Germinal center (tissue), 1 donor: ENCODE measurements at places on chromosomes 1 and 21.

DNA sequence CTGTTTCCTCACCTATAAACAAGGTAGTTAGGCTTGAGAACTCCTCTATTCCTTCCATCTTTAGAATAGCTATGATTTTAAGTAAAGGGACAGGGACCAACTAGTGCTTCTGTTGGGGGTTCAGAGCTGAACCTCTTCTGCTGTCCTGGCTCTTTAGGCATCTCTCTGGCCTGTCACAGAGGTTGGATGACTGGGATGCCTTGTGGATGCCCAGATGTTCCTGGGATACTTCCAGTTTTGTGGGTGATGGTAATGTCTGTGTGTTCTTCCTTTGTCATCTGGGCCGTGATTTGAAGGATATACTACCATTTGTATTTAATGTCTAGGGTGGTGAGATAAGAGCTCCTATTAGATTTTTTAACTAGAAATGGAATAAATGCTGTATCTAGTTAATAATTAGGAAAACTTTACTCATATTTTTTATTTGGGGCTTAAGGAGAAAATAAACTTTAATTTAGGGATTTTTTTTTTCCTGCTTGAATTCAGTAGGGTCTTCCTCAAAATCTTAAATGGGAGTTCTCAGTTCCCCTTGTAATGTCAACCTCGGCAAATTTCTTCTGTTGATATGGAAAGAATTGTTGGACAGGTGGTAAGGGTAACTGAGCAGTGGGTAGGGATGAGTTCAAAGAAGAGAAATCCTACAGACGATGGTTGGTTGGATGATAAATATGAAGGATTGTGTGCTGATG, 47.2 kb downstream of the LAMC1 start:
- DNase-seq, result no peak

DNA sequence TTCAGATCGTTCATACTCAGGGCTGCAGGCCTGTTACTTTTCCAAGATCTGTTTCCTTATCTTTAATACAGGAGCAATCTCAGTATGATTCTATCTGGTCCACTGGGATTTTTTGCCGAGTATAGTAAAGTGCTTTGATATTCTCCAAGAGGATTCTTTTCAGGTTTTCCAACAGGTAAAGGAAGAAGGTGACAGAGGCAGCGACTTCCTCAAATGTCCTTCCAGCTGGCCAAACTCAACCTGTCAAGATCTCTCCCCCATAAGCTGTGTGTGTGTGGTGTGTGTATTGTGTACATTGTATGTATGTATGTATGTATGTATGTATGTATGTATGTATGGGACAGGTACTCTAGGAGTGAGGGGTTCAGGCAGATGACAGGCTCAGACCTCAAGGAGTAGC, 1.1 kb downstream of the AKR1A1 start:
- no peak for DNase-seq

DNA sequence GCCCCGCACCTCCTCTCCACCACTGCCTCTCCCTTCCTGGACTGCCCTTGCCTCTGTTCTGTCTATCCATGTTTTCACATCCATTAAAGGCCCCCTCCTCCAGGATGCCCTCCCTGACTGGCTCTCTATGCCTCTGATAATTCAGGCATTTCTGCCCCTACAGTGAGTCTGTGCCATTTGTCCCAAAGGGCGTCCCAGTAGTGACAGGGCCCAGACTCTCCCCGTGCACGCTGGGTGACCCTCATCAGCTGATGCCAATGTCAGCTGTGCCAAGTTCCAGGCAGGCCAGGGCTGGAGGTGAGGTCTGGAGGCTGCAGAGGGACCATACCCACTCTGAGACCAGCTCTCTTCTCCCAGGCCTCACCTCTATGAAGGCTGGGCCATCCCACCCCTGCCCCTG, 3.2 kb upstream of the PLEKHG5 start:
- DNase-seq, result no peak

DNA sequence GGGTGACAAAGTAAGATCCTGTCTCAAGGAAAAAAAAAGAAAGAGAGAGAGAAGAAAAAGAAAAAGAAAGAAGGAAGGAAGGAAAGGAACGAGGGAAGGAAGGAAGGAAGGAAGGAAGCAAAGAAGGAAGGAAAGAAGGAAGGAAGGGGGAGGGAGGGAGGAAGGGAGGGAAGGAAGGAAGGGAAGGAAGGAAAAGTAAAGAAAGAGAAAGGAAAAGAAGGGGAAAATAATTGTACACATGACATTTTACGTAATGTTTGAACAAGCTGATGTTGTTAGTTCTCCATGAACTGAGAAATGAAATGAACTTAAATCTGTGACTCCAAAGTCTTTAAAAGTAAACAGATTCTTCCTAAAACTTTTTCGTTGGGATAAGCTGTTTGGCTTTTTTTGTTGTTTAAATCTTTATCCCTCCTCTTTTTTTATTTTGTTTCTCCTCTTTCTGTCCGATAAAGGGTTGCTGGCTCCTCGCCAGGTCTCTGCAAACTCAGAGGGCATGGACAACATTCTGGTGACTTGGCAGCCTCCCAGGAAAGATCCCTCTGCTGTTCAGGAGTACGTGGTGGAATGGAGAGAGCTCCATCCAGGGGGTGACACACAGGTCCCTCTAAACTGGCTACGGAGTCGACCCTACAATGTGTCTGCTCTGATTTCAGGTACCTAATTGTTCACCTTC, 59.8 kb downstream of the IL12RB2 start:
- no peak for DNase-seq

DNA sequence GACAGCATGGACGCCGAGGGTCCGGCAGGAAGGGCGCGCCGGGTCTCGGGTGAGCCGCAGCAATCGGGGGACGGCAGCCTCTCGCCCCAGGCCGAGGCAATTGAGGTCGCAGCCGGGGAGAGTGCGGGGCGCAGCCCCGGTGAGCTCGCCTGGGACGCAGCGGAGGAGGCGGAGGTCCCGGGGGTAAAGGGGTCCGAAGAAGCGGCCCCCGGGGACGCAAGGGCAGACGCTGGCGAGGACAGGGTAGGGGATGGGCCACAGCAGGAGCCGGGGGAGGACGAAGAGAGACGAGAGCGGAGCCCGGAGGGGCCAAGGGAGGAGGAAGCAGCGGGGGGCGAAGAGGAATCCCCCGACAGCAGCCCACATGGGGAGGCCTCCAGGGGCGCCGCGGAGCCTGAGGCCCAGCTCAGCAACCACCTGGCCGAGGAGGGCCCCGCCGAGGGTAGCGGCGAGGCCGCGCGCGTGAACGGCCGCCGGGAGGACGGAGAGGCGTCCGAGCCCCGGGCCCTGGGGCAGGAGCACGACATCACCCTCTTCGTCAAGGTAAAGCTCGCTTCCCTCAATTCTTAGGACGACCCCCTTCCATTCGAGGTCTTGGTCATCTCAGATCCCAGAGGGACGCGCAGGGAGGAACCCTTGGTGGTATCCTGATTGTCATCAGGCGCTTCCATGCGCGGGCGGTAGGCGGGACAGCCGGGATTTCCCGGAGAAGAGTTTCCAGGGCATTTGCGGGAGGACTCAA, 1.6 kb downstream of the CLIC6 start:
- DNase-seq, result no peak

- no peak for DNase-seq
Observed at GRCh38 chr1:195434566-195435203, 1173.6 kb downstream of the KCNT2 start.

DNA sequence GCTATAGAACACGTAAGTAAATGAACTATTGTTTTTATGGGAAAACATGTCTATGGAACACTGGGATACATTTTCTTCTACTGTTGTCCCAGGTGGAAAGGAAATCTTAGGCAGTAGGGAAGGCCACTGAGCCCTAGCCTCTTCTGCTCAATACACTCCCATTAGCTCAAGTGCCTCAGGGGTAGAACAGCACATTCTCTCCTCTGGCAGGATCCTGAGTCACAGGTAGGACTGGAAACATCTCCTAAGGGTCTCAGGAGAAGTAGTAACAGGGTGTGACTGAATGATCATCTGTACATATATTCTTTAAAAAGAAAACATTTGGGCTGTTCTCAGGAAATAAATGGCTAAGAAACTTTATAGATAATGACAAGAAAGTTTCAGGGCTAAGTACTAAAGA, 175.6 kb upstream of the ESRRG start:
- DNase-seq, result no peak

DNA sequence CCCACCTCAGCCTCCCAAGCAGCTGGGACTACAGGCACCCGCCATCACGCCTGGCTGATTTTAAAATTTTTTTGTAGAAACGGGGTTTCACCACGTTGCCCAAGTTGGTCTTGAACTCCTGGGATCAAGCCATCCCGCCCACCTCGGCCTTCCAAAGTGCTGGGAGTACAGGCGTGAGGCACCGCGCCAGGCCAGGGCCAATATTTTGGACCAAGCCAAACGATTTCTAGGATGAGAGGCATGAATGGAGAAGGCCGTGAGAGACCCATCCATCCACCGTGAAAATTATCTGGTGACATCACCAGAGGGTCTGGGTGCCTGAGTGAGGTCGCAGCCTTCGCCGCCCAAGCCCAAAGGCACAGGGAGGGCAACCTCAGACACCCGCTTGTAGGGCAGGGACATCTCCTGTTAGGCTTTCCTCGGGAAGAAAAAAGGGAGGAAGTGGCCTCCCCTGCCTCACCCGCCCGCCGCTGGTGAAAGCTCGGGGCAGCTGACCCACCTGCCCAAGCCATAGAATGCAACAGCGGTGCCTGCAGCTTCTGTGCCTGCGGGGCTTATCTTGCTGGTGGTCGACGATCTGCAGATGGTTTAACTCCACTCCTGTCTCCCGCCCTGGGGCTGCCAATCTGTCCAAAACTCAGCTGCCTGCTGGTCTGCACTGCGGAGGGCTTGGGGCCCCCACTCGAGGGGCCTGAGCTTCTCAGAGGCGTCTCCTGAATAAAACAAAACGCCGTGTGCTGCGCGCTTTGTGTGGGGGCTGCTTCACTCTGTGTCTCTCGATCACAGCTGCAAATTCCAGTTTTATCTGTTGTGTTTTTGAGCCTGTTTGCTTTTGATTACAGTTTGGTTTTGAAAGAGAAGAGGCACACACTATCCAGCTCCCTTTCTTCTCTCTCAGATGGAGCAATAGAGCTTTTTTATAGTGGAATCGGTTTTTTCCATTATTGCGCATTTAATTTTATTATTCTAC, 85.8 kb downstream of the MRPS6 start:
- no peak for DNase-seq

DNA sequence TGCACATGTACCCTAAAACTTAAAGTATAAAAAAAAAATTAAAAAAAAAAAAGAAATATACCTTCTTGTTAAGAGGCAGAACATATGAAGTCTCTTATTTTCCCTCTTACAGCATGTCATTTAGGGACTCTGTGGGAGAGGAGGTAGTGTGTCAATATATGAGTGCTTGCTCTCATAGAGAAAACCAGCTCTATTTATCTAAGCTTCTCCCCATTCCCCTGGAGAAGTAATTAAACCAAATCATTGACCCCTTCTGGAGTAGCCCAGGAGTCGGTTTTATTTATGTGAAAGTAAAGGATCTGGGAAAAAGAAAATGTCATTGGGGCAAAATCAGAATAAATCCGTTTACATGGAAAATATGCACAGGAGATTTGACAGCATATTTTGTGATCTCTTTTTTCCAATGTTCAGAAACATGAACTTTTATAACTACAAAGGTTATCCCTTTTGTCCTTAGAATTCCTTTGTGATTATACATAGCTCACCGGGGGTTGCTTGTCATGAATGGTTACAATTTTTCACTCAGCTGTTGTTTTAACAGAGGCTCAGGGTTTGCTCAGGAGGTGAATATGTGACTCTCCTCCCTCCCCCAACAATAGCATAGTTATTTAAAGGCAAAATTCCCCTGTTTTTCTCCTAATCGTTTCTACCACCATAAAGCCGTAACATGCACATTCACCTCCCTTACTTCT, 114.5 kb upstream of the C1orf21 start:
- DNase-seq, result no peak

- no peak for DNase-seq
Observed at GRCh38 chr1:1914101-1914970, 724 bp upstream of the CALML6 start.

GRCh38 chr1:92298213-92298572, 594 bp downstream of the GLMN start:
- DNase-seq, result no peak

DNA sequence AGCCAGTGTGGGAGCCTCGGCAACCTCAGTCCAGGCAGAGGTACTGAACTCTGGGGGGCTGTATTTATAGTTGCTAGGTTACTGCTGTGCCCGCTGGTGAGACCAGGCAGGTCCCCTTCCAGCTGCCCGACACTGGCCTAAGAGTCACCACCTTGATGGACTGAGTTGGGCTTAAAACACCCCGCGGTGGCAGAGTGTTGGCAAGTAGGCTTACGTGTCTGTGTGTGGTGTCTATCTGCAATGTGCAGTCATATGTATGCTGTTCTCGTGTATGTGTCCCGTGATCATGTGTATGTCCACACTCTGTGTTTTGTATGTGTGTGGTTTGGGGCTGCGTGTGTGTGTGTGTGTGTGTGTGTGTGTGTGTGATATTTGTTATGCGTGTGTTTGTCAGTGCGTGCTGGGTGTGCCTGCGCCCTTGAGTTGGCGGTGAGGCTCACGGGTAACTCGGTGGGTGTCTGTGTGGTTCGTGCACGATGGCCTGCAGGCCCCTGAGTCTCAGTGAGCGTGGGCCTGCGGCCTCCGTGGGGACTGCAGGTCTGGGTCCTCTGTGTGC, 65.5 kb downstream of the MEF2D start:
- no peak for DNase-seq

DNA sequence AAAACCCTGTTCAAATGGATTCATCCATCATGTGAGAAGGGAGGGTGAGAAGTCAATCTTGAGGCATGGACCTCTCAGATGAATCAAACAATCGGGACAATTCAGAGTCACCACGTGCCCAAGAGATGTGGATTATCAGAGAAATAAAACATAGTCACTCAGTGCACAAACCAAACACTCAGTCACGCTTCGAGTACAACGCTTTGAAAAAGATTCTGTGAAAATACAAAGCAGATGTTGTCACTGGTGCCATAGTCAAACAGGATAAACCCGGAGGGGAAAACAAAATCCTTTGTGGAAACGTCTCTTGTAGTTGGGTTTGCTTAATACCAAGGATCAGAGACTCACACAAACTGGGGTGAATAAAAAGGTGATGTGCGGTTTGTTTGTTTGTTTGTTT, 188.4 kb downstream of the RRAGC start:
- DNase-seq, result no peak

DNA sequence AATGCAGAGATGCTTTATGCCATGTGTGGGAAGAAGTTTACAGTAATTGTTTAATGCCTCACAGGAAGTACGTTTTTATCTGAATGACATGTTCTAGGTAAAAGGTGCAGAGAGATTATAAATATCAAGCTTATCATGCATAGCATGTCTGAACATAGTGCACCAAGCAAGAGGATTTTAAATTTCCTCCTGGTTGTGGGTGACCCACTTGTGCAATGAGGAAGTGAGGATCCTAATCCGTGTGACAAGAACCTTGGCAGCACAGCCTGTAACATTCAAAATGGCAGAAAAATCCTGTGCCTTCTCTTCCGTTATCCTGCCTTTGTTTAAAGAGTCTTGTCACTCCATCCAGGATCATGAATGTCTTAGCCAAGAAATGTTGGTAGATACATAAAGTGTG, 75.6 kb downstream of the PLA2G4A start:
- DNase-seq, result no peak
